GM23338 (cell line): ENCODE measurements at places on chromosomes 6 and 20. TPM values are rescaled to one million over a fixed set of nuclear protein-coding genes. Genes with fewer than 3 reads are reported as not detected.

TAGAP gene
- total RNA-seq: 0.43 TPM in 1 of 2 replicates, not detected in the other

SIM1 gene
- total RNA-seq: 0.23 and 0.49 TPM in 2 replicates

LAMA4 gene
- total RNA-seq: 1.7 and 4.9 TPM in 2 replicates

RIPPLY2 gene
- 3.4 and 5.4 TPM in 2 replicates for total RNA-seq

HRH3 gene
- 2.9 and 5.2 TPM in 2 replicates for total RNA-seq

SLC24A3 gene
- total RNA-seq: 2.5 and 3.0 TPM in 2 replicates

TFAP2D gene
- not detected in 2 replicates for total RNA-seq

SLC12A5 gene
- 0.35 and 3.5 TPM in 2 replicates for total RNA-seq

STMND1 gene
- 0.80 TPM in 1 of 2 replicates, not detected in the other for total RNA-seq

LBP gene
- 0.10 and 0.35 TPM in 2 replicates for total RNA-seq

UBE2V1 gene
- total RNA-seq: 85.7 and 105 TPM in 2 replicates

CLPSL2 gene
- total RNA-seq: 3.1 TPM in 1 of 2 replicates, not detected in the other

FOXC1 gene
- total RNA-seq: 0.10 and 0.27 TPM in 2 replicates

NT5E gene
- 0.50 and 1.5 TPM in 2 replicates for total RNA-seq

TNF gene
- total RNA-seq: not detected in 2 replicates
